Panc1 (cell line): ENCODE measurements at places on chromosomes 16 and 17. TPM values are rescaled to one million over a fixed set of nuclear protein-coding genes. Genes with fewer than 3 reads are reported as not detected.

GRCh38 chr17:69607162-69607834 lies 192.8 kb downstream of the MAP2K6 start:
- DNase-seq = no peak

DNA sequence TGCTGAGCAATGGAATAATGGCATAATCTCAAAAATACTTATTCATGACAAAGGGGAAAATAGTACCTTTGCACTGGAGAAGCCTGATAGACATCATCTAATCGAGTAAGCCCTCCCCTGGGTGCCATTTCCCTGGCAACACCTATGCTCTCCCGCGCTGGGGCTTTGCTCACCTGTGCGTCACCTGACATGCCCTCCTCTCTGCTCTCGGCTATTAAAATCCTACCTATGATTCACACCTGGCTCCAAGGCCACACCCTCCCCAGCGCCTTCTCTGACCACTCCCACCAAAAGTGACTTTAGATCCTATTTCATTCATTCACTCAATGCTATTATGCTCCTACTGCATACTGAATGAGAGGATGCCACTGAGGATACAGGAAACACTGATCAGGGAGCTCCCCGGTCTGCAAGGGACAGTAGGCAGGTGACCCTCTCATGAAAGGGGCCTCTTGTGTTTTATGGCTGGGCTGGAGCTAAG lies 83.9 kb downstream of the NT5M start:
- DNase-seq = no peak

DNA sequence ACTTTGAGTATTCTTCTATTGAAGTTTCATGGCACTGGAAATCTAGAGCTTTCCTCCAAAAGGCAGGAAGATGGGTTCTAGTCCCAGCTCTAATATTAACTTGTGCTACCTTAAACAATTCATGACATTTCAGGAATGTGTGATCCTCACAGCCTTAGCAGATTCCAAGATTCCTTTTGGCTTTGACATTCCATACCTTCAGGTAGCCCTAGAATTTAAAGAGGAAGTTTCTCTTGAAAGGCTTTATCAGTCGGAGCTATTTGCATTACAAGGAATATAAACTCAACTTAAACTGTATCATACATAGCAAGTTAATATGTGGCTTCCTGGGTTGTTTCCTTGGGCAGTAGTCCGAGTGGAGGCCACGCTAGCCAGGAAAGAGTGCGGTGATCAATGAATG lies 330.0 kb downstream of the SHISA9 start:
- DNase-seq = no peak

DNA sequence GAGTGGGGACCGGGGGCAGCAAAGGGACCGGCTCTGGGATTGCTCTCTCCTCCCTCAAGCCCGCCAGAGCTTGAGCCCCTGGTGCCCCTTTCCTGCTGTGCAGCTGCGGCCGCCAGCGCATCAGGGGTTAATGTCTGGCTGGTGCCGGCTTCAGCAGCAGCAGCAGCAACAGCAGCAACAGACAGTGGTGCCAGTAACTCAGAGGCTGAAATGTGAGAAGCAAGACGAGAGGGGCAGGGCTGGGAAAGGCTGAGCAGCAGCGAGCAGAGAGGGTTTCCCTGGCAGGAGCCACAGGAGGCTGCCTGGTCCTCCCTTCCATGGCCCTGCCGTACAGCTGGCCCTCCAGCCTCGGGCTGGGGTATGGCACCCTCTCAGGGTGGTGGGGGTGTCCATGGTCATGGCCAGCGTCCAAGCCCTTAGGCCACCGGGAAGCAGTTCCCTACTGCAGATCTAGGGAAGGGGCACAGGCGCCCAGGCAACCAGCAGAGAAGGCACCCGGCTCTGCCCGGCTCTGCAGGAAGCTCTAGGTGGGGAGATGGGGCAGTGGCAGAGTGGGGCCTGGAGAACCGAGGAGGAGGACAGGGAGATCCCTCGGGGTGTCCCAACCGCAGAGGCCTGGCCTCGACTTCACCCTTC lies 21.1 kb upstream of the TFAP4 start:
- no peak for DNase-seq

GRCh38 chr16:19919142-19919541 lies 34.5 kb upstream of the GPRC5B start:
- no peak for DNase-seq

DNA sequence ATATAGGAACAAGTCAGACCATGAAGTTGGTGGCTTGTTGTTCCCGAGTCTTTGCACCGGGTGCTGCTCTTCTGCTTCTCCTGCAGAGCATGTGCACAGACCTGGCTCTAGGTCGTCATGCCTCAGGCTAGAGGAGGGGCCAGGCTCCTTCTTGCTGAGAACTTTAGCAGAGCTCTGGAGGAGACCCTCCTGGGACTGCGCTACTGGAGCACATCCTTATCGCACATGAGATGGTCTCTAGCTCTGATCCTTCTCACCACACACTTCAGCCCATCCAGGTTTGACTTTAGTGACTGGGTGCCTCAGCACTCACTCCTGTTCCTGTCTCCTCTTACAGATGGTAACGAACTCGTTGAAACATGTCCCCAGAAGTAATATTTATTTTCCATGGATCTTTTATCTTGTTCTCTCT lies 14.9 kb downstream of the FOXK2 start:
- DNase-seq = no peak

DNA sequence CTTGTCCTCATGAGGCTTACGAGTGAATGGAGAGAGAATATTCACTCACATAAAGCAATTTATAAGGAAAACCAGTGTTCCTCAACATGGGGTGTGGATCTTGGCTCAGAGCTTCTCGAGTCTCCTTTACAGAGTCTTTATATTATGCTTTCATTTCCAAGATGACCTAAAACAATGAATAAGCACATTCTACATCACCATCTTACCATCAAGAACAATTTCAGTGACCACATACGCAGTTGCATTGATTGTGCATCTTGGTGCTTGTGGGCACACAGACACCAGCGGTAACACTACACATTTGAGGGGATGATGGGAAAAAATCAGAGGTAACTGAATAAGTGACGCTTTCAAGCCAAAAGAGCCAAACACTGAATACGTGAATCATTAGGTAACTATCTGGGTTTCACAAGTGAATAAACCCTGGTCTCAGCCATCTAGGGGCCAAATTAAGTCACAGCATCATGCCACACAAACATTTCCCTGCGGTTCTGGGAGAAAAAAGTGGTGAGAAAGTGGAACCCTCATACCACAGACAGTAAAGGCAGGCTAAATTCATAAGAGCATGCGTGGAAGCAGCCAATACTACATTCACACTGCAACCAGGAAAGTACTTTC lies 9.4 kb downstream of the CWC25 start:
- no peak for DNase-seq

DNA sequence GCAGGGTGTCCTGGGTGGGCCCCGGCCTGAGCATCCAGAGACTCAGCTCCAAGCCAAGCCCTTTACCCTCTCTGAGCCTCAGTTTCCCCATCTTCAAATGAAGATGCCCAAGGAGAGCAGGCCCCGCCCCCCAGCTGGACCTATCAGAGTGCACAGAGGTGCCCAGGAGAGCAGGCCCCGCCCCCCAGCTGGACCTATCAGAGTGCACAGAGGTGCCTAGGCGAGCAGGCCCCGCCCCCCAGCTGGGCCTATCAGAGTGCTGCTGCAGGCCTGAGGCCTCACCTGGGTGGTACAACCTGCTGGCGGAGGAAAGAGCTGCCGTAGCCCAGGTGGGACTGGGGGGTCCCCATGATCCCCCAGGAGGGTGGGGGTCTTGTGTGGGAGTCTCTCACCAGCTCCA lies 3.4 kb upstream of the SSTR5 start:
- DNase-seq = no peak

DNA sequence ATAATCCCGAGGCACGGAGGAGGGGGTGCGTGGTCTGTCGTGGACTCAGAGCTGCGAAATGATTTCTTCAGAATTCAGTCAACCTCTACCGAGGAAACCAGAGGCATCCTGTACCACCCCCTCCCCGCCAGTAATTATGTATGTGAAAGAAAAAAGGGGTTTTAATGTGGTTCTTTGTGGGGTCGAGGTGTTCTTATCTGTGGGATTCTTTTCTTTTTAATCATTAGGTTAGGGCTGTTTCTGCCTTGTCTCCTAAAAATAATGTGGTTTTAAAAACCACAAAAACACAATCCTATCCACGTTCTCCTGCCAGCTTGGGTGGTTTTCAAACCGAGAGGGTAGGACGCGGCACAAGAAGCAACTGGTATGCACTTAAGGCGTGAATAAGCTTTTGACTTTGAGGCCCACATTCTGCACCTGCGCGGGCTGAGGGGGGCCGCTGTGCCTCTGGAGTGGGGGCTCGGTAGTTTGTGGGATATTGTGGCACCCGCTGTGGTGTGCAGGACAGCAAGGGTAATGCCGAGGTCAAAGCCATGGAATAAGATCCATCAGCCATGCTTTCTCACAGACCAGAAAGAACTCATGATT lies 1.0 kb downstream of the SLC47A1 start:
- no peak for DNase-seq

DNA sequence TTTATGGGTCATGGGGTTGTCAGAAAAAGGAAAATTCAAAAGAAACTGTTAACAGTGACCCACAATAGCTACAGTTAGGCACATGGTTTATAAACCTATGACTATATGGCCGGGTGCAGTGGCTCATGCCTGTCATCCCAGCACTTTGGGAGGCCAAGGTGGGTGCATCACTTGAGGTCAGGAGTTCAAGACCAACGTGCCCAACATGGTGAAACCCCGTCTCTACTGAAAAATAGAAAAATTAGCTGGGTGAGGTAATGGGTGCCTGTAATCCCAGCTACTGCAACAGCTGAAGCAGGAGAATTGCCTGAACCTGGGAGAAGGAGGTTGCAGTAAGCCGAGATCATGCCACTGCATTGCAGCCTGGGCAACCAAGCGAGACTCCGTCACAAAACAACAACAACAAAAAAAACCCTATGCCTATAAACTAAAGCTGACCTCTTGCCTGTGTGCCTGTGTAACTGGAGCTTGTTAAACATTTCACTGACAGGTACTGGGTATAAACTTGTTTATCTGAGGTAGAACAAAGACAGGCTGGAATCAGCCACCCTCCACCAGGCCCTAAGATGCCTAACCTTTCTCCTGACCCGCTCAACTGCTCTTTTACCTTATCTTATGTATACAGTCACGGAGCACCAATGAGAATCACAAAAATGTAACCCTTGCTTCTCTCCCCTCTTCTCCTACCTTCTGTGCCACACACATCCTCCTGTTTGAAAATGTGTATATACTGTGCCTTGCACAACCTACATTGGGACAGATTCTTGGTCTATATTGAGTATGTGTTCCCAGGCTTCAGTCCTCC lies 62.9 kb upstream of the ATF7IP2 start:
- no peak for DNase-seq

- DNase-seq = no peak
Measured at GRCh38 chr16:85162478-85163277, 50.4 kb upstream of the CIBAR2 start.

- no peak for DNase-seq
Measured at GRCh38 chr16:59848296-59848695, 1114.2 kb upstream of the GOT2 start.

GRCh38 chr16:28494121-28494851 lies at the start of gene APOBR:
APOBR (plus strand) TSS chr16:28494643; CDS start chr16:28494682, 39 bp downstream.
- no peak for DNase-seq

DNA sequence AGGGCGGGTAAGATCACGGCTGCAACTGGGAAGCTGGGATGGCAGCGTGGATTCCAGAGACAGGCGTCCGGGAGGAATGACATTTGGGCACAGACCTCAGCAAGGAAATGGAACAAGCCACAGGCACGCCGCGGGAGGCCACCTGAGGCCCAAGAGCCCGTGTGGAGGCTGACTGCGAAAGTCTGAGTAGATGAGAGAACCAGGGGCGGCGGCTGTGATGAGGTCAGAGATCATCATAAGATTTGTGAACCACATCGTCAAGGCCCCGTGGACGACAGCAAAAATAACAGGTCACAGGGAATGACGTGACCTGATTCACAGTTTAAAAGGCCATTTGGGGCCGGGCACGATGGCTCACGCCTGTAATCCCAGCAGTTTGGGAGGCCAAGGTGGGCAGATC lies 48.2 kb downstream of the MRM3 start:
- DNase-seq = no peak

DNA sequence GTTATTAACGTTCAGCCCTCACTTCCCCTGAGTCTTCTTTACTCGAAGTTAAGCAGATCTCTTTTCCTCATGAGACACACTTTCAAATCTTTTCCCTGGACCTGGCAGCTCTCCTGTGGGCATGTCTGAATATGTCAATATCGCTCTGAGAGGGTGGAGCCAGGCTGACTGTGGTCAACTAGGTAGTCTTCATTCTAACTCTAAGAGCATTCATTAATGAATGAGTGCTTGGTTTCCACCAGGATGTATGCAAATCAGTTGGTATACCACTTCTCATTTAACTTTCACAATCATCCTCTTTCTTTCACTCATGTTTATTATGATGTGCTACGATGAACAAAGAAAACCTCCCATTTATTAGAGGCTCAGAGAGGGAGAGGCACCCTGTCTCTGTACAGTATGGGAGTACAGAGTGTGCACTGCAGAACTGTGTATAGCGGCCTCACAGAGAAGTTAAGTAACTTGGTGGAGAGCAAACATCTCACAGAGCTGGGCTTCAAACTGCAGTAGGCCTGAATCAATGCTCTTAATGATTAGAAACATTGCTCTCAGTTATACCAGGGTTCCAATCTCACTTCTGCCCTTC lies 39.9 kb downstream of the OTOA start:
- DNase-seq = no peak

- no peak for DNase-seq
Measured at GRCh38 chr16:68931196-68931595, 87.9 kb downstream of the TANGO6 start.

The KRTAP4-3 gene
- total RNA-seq = not detected

The TOP2A gene
- total RNA-seq = 230 TPM

The NKD1 gene
- 0.18 TPM for total RNA-seq
